Chondrocyte (in vitro differentiated cells): ENCODE measurements at places on chromosomes 7 and 10.

DNA sequence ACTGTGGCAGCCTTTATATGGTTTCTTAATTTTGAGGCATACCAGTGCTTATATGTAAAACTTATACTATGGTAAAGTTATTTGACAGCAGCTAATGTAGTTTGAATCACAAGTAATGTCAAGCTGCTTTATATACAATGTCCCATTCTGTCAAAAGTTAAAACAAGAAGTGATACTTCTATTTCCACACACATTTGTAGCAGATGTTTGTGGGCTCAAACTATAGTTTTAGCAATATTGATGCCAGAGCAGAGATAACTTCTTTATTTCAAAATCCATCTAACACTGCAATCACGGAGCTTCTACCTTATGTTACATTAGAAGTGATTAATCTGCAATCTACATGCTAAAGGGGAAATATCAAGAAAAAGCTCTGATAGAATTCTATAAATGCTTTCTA lies 149.6 kb downstream of the ADK start:
- DNase-seq: no peak

- no peak for DNase-seq
Measured at GRCh38 chr10:131978366-131978765, 3.4 kb downstream of the BNIP3 start.

DNA sequence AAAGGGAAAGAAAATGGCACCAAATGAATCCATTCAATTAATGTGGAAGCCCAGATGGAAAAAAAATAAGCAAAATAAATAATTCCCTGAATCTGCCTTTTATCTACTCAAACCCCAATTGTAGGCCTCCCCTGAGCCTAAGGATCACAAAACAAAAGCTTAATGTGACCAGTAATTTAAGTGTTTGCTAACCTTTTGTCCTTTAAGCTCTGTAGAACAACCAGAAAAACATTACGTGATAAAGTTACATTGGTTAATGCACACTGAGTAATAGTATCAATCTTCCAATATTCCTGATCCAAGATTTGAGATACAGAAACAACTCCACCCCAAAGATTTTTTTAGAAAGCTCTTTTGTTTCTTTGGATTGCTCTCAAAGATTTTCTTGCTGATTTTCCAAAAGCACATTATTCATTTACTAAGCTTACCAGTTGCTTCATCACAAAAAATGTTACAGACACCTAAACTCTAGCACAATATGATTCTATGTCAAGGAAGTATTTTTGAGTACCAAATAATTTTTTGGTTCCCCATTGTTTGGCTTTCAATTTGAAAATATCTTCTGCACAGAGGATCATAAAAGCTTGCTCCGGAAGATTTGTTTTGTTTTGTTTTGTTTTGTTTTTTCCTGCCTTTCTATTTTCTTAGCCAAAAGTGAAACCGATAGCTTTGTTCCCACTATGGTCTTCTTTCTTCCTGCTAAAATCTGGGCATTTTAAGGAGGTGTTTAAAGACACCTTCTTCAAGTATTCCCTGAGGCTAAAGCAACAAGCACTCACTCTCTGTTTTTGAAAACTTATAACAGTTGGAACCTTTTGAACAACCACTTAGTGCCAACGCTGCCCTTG lies 54.2 kb downstream of the TRIL start:
- DNase-seq: no peak

GRCh38 chr7:20514364-20514763 lies 101.1 kb upstream of the ABCB5 start:
- no peak for DNase-seq

- no peak for DNase-seq
Measured at GRCh38 chr10:116470768-116471415, 43.2 kb downstream of the PNLIPRP3 start.

GRCh38 chr7:154409703-154410311 lies 357.6 kb downstream of the DPP6 start:
- DNase-seq: no peak

GRCh38 chr10:70672165-70673042 lies at the start of gene ADAMTS14:
TSS of gene ADAMTS14 (plus strand) at chr10:70672506. CDS start at chr10:70672803, 297 bp downstream.
- peak; percentile 89 for DNase-seq

GRCh38 chr10:110893559-110894179 lies 21.9 kb downstream of the PDCD4 start:
- no peak for DNase-seq
